ENCODE measurements at places on chromosomes 12 and 14.

GRCh38 chr12:51898937-51899336 lies 8.4 kb upstream of the ACVRL1 start:
- no peak for DNase-seq

DNA sequence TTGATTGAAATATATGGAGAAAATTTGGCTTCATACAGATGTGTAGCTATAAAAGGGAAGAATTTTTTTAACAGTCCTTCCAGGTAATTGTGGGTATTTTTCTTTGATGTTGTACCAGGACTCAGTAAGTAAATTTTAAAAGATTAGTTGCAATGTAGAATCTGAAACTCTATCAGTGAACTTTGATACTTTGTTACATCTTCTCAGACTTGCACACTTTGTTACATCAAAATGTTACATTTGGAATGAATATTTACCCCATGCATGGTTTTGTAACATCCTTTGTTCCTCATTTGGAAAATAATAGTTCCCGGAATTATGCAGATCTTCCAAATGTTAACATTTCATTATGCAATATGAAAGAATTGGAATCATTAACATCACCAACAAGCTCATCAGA lies 13.8 kb downstream of the MTHFD1 start:
- no peak for DNase-seq

DNA sequence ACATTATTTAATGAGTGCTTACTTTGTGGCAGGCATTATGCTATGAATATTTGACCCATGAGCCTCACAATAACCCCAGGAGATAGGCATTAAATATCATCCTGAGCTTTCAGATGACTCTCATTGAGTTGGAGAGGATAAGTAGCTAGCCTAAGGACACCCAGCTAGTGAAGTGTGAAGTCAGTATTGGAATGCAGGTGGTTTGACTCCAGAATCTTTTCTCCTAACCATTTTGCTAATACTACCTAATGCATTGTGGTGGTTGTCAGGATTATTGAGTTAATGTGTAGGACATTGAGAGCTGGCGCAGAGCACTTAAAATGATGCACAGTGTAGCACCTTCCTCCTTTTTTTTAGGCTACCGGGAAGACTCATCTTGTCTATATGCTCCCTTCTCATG lies 3.8 kb upstream of the CDKL1 start:
- no peak for DNase-seq

GRCh38 chr12:46556105-46556559 lies 183.6 kb upstream of the SLC38A2 start:
- no peak for DNase-seq

All from left ventricle myocardium superior (tissue), 1 donor.